ENCODE measurements at places on chromosomes 7 and 10. TPM values are rescaled to one million over a fixed set of nuclear protein-coding genes. Genes with fewer than 3 reads are reported as not detected.

The PLAC9 gene
- 1.2 TPM for total RNA-seq

The SLC26A5 gene
- not detected for total RNA-seq

The PNLIPRP2 gene
- total RNA-seq, result not detected

The PLXNA4 gene
- total RNA-seq, result 1.4 TPM

The CRHR2 gene
- total RNA-seq, result not detected

The FGFBP3 gene
- total RNA-seq, result 0.12 TPM

The RBM20 gene
- total RNA-seq, result 0.36 TPM

The FERD3L gene
- not detected for total RNA-seq

The ARPC1B gene
- 248 TPM for total RNA-seq

The ODAD2 gene
- total RNA-seq, result not detected

The GRM8 gene
- total RNA-seq, result not detected

The TIMM23 gene
- 93.2 TPM for total RNA-seq

The ANKRD1 gene
- total RNA-seq, result 0.29 TPM

The DGKB gene
- total RNA-seq, result not detected

The CPA2 gene
- not detected for total RNA-seq

The ZEB1 gene
- 99.4 TPM for total RNA-seq

The RSPH10B2 gene
- not detected for total RNA-seq

The CDHR1 gene
- not detected for total RNA-seq

The TUBGCP2 gene
- 42.0 TPM for total RNA-seq

The NPFFR1 gene
- total RNA-seq, result not detected
